ENCODE measurements at places on chromosomes 3 and 15.
A peak's percentile ranks its signal among the peaks of the same experiment; 100 is the strongest.

- no peak for DNase-seq
These were observed 9.6 kb upstream of the LRRFIP2 start for GRCh38 chr3:37183976-37184375.

- DNase-seq: no peak
These were observed 9.2 kb upstream of the UBE2E1 start for GRCh38 chr3:23796518-23796917.

- DNase-seq: no peak
These were observed 302.1 kb downstream of the TLE3 start for GRCh38 chr15:69795601-69796000.

DNA sequence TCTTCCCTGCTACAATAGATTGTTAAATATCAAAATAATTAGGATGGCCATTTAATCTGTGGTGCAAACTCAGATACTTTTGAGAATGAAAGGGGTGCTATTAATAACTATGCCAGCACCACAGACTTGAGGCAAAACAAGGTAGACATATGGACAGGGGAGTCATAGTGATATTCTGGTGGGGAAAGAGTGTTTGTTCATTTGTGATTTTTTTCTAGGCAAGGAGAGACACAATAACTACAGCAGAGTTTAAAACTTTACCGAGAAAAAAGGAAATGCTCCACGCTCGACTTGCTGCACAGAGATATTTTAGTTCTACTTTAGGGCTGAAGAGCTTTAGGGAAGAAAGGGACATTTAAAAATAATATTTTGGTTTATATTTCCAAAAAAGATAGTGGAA is 611.2 kb upstream of the GRM7 start:
- no peak for DNase-seq

- DNase-seq: peak; percentile 74
These were observed 2.4 kb upstream of the CFAP91 start for GRCh38 chr3:119700269-119700919.

DNA sequence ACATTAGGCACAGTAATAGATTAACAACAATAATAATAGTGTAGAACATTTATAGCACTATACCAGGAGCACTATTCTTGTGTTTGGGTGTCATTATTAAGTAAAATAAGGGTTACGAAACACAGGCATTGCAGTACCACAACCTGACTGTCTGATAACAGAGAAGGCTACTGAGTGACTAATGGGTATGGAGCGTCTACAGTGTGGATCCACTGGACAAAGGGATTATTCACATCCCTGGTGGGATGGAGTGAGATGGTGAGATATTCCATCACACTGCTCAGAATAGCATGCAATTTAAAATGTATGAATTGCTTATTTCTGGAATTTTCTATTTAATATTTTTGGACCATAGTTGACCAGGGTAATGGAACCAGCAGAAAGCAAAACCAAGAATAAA is 18.2 kb downstream of the MINDY4B start:
- DNase-seq: no peak

DNA sequence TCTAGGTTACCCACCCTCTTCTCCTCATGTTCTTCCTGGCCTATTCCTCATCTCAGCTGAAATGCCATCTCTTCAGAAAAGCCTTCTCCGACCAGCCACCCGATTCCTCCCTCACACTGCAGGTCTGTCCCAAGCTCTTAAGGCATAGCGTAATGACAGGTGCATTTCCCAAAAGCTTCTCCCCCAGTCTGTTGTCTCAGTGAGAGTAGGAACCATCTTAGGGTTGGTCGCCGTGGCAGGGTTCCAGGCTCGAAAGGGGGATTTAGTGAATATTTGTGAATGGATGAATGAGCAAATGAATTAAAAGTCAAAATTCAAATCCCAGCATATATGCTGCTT is 78.6 kb downstream of the TOP2B start:
- no peak for DNase-seq

DNA sequence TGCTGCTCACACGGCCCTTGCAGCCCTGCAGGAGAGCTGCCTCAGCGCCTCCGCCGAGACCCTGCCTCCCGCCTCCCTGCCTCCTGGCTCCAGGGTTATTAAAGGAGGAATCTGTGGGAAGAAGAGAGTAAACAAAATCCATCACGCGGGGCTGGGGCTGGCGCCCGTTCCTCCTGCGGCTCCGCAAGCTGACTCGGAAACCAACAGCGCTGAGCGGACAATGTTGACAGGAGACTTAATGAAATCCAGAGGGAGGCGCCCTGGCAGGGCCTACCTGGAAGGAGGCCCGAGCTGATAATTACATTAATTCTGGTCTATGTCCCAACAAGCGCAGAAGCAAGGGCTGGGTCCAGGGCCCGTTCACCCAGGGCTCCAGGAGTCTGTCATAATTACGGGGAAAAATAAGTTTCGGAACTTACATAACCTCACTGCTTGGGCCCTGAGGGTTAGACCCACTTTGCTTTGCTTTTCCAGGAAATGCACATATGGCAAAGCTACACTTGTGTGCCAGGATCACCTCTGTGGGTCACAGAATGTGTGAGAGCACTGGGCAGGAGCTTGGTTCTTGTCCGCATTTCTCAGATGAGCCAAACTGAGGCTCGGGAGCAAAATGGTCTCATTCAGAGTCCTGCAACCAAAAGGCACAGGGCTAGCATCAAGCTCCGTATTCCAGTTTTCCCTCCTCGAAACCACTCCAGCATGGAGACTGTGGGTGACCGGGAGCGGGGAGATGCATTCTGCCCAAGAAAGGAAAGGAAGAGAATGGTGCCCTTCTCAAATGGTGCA is 43.8 kb upstream of the SLC6A6 start:
- DNase-seq: no peak

- DNase-seq: no peak
These were observed 147.8 kb downstream of the PLCL2 start for GRCh38 chr3:17032407-17033034.

GRCh38 chr15:42066764-42067415 is 27.5 kb downstream of the PLA2G4D start:
- no peak for DNase-seq

DNA sequence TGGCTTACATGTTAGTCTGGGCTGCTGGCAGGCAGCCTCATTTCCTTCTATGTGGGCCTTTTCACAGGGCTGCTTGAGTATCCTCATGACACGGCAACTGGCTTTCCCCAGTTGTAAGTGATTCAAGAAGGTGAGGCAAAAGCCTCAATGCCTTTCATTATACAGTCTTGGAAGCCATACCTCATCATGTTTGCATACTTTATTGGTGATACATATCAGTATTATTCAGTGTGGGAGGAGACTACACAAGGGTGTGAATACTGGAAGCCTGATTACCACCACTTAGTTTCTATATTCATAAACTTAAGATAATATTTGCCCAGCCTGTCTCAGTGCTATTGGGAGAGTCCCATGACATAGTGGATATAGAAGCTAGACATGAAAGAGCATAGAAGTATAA is 346.8 kb downstream of the SOX2 start:
- no peak for DNase-seq

- no peak for DNase-seq
These were observed 57.6 kb upstream of the NEO1 start for GRCh38 chr15:72994534-72995177.

DNA sequence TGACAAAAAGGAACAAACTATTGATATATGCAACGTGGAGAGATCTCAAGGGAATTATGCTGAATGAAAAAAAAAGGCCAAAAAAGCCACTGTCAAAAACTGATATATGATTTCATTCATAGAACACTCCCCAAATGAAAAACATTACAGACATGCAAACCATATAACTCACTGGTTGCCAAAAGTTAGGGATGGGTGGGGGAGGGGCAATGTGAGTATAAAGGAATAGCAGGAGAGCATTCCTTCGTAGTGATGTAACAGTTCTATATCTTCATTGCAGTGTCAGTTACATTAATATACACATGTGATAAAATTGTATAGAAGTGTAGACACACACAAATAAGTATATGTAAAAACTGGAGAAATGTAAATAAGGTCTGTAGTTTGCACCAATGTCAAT is 12.2 kb downstream of the GBE1 start:
- no peak for DNase-seq

DNA sequence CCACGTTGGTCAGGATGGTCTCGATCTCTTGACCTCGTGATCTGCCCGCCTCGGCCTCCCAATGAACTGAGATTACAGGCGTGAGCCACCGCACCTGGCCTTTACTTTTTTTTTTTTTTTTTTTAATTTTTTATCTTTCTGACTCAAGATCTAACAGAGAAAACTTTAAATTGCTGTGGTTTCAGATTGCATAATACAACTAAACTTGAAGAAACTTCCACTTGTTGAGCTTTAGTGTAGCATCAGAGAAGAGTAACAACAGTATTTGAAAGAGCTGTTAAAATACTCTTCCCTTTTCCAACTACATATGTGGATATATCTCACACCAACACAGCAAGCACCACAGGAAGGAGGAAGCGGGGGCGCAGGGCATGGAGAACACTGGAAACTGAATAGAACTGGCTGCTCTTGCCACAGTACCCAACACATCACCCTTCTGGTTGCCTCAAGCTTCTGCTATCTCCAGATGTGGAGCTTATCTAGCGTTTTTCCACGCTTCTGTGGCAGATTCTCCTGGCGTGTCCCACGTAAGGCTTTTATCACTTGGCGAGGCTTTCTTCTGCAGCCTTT is 45.4 kb downstream of the MAP6D1 start:
- DNase-seq: no peak

GRCh38 chr3:25151903-25152295 is 276.2 kb upstream of the RARB start:
- DNase-seq: no peak

DNA sequence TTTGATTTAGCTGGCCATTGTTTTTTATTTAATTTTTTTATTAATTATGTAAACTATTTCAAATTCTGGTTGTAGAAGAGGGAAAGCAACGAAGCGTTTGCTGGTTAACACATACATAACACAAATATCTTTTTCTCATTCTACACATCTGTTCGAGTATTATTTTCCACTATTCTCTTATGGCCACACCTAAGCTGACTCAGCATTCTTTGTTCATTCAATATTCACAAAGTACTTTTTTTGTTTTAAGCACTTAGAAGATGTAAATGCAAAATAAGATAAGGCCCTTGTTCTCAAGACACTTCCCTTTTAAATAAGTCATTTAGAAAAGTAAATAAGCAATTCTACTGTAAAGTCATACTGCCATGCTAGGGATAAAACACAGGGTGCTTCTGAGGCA is 45.4 kb downstream of the CADM2 start:
- no peak for DNase-seq

- DNase-seq: no peak
These were observed 24.0 kb upstream of the ARNT2 start for GRCh38 chr15:80380154-80380553.

DNA sequence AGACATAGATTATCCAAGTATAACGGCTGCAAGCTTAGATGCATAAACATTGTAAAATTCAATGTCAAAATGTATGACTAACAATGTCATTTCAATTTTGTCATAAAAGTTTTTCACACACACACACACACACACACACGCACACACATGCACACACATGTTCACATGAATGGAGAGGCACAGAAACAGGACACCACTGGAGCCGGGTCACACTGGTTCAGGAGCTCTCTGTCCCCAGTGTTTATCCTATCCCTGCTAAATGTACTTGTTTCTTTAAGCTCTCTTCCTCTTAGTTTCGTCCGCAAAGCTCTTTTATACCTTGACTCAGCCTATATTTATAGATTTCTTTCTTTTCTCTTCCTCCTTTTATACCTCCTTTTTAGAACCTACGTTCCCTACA is 249.9 kb downstream of the CADPS start:
- no peak for DNase-seq

GRCh38 chr3:149736175-149736952 is 15.9 kb downstream of the COMMD2 start:
- DNase-seq: no peak

DNA sequence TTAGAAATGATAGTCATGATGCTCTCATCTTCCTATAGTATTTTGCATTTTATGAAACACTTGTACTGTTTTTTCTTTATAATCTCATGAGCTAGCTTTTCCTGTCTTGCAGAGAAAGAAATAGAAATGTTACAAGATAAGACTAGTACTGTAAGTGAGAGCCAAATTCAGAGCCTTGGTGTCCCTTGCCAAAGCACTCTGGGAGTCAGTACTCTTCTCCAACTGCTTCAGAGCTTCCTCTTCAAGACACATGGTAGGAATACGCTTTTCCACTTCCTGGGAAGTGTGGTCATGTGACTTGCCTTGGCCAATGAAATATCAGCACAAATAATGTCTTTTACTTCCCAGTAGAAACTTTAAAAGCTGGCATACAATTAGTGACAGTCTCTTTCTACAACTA is 112.4 kb downstream of the SEMA6D start:
- DNase-seq: no peak

DNA sequence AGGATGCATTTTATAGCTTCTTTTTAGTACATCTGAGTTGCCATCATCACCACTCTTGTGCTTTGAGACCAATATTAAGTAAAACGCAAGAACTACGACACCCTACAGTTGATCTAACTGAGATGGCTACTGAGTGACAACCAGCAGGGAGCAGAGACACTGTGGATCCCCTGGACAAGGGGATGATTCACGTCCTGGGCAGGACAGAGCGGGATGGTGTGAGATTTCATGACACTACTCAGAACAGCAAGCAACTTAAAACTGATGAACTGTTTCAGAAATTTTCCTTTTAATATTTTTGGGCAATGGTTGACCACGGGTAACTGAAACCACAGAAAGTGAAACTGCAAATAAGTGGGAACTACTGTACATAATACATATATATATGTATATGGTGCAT is 299.2 kb downstream of the ADAMTS17 start:
- no peak for DNase-seq

DNA sequence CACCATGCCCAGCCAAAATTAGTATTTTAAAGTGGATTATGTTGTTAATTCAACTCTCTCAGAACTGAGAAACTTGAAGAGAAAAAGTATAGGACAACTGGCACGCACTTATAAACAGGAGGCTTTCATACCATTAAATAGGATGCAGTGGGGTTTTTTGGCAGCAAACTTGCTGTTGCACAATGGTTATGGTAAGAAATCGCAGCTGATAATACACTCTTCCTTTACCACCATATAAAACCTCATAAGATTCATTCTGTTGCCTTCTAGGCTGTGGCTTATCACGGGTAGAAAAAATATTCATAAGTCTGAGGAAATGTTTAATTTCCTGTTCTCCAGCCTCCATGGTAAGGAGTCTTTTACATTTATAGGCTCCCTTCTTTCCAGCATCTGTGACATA is 95.3 kb downstream of the TMCO5A start:
- DNase-seq: no peak

DNA sequence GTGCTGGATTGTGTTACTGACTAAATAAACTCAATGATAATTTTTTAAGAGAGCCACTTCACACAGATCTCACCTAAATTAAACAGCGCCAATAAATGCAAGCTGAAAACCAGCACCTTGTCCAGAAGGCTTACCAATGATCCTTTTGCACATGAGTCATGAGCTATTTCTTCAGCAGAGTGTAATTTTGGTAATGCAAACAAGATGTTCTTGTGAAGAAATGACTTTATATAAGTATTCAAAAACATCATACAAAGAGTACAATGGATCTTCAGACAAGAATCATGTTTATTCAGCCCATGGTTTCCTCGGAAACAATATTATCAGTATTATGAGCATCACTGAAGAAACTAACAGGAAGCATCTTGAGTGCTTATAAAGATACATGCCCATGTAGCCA is 263.8 kb upstream of the UBE2E2 start:
- no peak for DNase-seq

Measured in GM12878 (cell line).